ENCODE measurements at places on chromosomes 13 and 19.
A peak's percentile ranks its signal among the peaks of the same experiment; 100 is the strongest.

- DNase-seq: no peak
These were observed 263.0 kb downstream of the KLF12 start for GRCh38 chr13:73870970-73871935.

- no peak for DNase-seq
These were observed 51.3 kb downstream of the ERICH6B start for GRCh38 chr13:45564133-45564776.

DNA sequence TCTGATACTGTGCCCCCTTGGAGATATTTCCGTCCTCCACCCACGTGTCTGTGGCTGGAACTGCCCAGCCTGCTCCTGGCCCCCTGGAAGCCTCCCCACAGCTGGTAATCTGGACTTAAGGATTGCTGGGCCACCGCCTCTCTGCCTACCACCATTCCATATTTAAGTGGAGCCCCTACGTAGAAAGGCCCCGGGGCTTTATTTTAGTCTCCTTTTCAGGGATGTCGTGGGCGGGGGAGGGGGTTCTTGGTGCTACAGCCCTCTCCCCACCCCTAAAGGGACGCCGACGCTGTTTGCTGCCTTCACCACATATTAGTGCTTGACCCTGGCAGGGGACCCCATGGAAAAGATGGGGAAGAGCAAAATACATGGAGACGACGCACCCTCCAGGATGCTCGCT is 2.7 kb upstream of the NOP53 start:
- DNase-seq: no peak

- no peak for DNase-seq
These were observed 2.1 kb upstream of the BSG start for GRCh38 chr19:570251-570686.

DNA sequence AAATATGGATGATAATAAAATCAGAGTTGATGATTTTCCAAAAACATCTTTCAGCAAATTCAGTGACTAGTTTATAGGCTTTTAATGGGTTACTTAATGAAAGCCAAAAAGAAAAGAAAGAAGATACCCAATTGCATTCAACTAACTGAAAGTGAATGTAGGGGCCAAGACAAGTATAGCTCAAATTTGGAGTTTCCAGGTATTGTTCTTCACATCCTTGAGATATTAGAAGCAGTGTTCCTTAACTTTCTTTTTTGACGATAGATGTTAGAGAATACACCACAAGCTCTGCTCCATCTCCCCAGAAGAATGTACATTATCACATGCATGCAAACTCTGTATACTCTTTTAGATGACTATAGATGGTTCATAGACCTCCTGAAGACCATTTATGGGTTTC is 43.6 kb downstream of the PDS5B start:
- no peak for DNase-seq

- DNase-seq: no peak
These were observed 203.1 kb downstream of the TM9SF2 start for GRCh38 chr13:99704390-99704789.

GRCh38 chr13:43629691-43630480 is 156.9 kb downstream of the ENOX1 start:
- DNase-seq: no peak

- no peak for DNase-seq
These were observed 94.7 kb upstream of the RAP2A start for GRCh38 chr13:97339019-97339987.

GRCh38 chr13:45468635-45469034 is 3.9 kb downstream of the COG3 start:
- DNase-seq: no peak

GRCh38 chr19:33063356-33063752 is 1.3 kb downstream of the RHPN2 start:
- no peak for DNase-seq

GRCh38 chr13:99352351-99353245 is 45.4 kb upstream of the GPR183 start:
- no peak for DNase-seq

DNA sequence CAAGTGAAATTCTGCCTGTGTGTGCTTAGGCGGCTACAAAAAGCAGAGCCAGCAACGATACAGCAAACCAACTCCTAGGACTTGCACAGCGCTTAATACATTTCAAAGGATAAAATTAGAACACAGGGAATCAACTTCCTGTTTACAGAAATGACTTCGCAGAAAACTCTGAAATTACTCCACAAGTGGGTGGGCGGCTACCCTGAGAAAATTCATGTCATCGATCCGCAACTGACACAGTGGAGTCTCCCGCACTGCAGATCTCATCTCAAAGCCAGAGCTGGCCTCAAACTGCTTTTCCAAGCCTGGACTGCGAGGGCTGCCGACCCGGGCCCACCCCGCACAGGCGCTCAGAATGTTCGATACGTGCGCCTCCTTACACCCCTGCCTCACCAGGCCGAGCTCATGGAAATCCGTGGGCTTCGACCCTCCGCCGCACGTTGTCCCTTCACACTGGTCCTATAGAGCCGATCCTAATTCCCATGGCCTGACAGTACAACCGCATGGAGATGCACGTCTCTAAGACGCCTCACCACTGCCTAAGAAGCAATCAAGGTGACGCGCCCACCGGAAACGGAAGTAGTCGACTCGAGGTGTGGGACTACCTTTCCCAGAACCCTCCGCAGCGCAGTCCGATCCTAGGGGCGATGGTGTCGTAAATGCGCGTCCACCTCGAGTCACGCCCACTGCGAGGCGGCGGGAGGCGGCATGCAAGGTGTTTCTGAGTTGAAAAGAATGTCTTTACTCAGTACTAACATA is at the start of gene ZNF229:
Gene ZNF229, minus strand, starts transcription at position 557 of the 759 bp plus-strand sequence. CDS start 5,625 bp downstream, outside the sequence.
- DNase-seq: peak; percentile 11

DNA sequence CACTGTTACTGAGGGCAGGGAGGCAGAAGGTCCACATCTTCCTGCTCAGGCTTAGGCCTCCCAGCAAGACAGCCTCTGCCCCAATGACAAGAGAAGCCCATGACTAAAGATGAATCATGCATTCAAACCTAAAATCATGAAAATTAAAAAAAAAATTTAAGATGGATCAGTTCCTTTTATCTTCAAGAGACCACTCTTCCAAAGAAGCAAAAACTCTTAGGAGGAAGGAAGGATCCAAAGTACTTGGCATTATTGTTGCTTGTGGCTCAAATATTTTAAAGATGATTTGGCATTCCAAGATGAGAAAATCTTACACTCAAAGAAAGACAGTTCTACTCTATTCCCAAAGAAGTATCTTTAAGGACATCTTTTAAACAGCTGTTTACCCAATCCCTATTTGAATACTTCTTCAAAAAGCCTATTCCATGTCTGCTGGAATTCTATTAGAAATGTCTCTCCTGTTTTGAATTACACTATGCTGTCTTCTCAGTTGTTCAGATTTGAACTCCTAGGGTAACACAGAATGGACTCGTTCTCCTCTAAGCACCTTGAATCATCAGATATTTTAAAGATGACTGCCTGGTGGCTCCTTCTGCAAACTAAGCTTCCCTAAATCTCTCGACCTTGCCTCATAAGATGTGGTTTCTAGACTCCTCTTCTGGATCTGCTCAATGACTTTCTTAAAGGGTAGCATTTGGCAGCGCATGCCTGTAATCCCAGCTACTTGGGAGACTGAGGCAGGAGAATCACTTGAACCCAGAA is 7.0 kb downstream of the SERP2 start:
- DNase-seq: no peak

GRCh38 chr13:99986741-99987140 is 5.2 kb downstream of the ZIC2 start:
- DNase-seq: no peak

All from ascending aorta (tissue), 2 donors.